ENCODE measurements at places on chromosomes 13 and 19.

- DNase-seq, result peak; percentile 46
Observed at GRCh38 chr19:53076984-53077383, 26.2 kb downstream of the ZNF160 start.

- DNase-seq, result peak; percentile 28
Observed at GRCh38 chr19:8552810-8553209, 24.4 kb downstream of the MYO1F start.

DNA sequence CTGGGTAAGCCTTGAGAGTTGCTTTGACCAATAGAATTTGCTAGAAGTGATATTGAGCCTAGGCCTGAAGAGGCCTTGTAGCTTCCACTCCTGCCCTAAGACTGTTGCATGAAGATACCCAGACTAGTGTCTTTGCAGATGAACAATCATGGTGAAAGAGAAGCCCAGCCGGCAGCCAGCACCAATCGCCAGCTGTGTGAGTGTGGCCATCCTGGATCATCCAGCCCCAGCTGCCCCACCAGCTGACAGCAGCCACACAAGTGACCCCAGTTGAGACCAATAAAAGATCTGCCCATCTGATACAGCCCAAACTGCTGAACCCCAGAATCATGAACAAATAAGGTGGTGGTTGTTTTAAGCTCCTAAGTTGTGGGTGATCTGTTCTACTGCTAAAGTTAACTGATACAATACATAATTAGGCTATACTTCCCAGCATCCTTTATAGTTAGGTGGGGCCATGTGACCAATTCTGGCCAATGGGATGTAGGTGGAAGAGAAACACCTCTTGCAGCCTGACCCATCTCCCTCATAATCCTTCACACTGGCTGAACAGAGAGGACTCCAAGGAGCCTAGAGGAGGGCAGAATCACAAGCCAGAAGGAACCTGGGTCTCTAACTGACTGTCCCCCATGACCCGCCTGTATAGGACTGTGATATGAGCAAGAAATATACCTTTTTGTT, 9.4 kb upstream of the ZNF428 start:
- DNase-seq, result no peak

- DNase-seq, result no peak
Observed at GRCh38 chr13:77310579-77311279, 16.2 kb downstream of the MYCBP2 start.

- no peak for DNase-seq
Observed at GRCh38 chr13:44609137-44609536, 33.0 kb upstream of the TSC22D1 start.
